ENCODE measurements at places on chromosomes 1 and 21.
A peak's percentile ranks its signal among the peaks of the same experiment; 100 is the strongest.

- DNase-seq: no peak
These were observed 298.7 kb upstream of the ESRRG start for GRCh38 chr1:217021956-217022355.

DNA sequence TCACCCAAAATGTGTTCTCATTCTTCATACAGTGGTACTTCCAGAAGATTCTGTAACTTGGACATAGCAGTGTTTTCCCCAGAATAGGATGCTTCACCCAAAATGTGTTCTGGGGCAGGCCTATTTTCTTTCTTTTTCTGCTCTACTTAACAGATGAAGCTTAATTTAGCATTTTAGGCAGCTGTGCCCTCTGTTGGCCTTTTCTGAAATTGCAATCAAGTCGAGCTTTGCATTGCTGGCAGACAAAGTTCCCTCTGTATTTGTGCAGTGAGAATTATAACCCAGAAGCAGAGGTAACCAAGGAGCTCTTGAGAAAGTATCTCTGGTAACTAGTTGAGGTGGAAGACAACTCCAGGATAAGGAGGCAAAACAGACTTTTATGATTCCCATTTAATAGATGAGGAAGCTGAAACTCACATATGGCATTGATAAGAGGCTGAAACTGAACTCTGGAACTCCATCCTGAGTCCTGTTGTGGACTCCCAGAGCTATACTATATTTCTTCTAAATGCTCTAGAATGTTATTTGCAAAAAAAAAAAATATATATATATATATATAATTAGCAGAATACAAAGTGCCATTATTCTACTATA, 50.3 kb upstream of the L1TD1 start:
- peak; percentile 24 for DNase-seq

- DNase-seq: no peak
These were observed 106.8 kb upstream of the TENT5C start for GRCh38 chr1:117499071-117499470.

GRCh38 chr1:59143133-59143487, 153.8 kb upstream of the FGGY start:
- no peak for DNase-seq

DNA sequence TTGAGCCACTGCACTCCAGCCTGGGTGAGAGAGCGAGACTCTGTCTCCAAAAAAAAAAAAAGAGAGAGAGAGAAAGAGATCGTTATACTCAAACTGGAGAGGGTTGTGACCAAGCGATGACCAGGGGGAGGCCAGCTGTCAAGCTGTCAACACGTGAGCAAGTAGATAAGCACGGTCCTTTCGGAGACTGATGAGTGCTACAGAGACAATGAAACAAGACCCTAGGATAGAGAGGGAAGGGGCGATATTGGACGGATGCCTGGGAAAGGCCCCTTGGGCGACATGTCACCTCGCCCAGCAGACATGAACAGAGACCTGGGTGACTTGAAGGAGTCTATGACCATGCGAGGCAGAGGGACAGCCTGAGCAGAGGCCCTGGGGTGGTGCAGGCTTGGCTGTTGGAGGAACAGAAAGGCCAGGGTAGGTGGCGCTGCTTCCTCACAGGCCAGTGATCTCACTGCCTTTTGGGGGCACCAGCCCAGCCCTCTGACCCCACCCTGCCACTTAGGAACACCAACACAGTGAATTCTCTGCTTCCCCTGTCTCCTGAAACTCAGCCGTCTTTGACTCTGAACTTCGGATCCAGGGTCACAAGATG, 100.8 kb upstream of the IFFO2 start:
- DNase-seq: no peak

- DNase-seq: no peak
These were observed 2.8 kb upstream of the TAS1R3 start for GRCh38 chr1:1328254-1328653.

- no peak for DNase-seq
These were observed 21.6 kb downstream of the C2CD2 start for GRCh38 chr21:41932191-41932575.

DNA sequence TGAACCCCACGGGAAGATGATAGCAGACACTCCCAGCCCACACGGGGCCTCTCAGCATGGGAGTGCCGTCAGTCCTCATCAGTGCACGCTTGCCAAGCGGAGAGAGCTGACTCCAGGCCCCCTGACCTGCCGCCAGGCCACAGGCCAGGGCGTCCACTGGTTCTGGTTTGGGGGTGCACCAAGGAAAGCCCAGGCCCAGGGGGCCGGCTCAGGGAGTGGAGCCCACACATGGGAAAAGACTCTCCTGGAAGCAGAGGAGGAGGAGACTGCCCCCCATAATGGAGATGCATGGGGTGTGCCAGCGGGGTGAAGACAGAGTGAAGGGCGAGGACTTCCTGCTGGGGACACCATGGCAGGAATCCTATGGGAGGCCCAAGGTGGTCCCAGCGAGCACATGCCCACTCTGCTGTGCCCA, 6.4 kb downstream of the TRIM11 start:
- no peak for DNase-seq

DNA sequence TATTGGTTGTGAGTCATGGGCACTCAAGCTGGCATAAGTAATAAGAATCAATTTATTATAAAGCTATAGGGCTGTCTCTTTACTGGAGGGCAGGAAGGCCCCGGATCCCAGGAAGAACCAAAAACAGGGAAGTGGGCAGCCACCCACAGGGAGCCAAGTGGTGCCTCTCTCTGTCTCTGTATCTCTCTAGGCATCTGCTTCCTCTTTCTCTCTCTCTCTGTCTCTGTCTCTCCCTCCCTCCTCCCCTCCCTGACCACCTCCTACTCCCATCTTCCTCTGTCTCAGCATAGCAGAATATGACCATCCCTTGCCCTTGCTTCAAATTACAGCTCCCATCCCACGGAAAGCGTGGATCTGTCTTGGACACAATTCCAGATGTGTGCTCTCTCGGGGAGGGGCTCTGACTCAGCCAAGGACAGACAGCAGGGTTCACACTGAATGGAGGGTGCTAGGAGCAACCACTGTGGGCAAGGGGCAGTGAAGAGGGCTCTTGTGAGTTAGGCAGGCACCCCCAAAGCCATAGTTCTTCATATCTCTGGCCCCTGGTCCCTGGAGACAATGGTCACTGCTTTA, 80.4 kb upstream of the LPGAT1 start:
- no peak for DNase-seq

- DNase-seq: peak; percentile 98
These were observed at the start of gene KCNT2 for GRCh38 chr1:196608390-196609369. KCNT2 (minus strand) TSS chr1:196608440; CDS start chr1:196608309, 131 bp downstream.

DNA sequence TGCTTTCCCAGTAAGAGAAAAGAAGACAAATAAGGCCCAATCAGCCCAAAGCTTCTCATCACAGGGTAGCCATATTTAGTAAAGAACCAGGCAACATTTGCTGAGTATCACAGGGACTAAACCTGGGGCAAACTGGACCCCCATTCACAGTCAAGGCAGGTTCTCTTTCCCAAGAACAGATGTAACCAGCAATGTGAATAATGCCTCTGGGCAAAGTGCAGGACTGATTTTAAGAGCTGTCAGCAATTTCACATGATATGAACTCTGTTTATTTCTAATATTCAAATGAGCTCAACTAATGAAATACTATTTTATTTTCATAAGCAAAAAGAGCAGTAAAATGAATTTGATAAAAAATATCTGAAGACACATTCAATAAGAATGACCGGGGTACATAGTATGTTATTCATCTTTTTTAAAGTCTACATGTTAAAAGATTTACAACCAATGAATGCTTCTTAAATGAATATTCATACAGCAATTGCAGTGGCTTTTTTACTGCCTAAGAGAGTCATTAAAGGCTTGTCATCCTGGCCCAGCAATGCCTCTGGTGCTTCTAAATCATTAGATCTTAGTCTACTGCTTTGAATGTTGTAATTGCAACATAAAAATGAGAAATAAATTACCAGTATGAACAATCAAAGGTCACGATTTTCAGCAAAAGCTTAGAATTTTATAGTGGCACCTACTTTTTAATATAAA, 308.8 kb downstream of the SMYD3 start:
- no peak for DNase-seq

- no peak for DNase-seq
These were observed 13.0 kb upstream of the SAMSN1 start for GRCh38 chr21:14559102-14559501.

- no peak for DNase-seq
These were observed 172.7 kb downstream of the RASAL2 start for GRCh38 chr1:178266619-178267066.

DNA sequence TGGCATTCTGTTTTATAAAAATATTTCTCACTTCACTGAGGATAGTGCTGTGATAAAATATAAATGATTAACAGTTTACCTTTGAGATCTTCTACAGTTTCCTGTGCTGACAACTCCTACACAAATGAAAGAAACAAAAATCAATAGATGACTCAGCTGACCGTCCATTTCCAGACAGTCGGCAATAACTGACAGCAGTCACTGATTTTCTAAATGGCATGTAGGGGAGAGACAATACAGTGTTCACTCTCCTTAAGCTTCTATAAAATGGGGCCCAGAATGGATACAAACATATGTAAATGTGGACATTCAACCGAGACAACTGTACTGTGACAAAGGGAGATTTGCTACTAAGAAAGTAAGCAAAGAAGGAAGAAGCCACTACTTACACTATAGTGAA, 34.3 kb downstream of the PCNX2 start:
- DNase-seq: no peak

- no peak for DNase-seq
These were observed 32.1 kb downstream of the IL12RB2 start for GRCh38 chr1:67339623-67340343.

- no peak for DNase-seq
These were observed 52.4 kb downstream of the XCL1 start for GRCh38 chr1:168628807-168629206.

DNA sequence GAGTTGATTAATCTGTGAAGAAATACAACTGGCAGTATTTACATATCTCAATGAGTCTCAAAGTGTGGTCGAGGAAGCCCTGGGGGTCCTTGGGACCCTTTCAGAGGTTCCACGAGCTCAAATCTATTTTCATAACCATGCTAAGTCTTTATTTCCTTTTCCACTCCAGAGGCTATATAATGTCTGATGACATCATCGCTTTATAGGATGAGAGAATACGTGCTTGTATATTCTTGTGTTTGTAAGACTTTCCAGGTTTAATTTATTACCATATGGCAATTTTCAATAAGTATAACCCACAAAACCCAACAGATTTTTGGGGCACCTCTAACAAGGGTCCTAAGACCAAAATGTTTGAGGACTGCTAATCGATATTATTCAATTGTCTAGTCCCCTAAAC, 1.4 kb upstream of the SLC19A2 start:
- DNase-seq: no peak

- no peak for DNase-seq
These were observed 15.8 kb upstream of the TBCE start for GRCh38 chr1:235351441-235351840.

DNA sequence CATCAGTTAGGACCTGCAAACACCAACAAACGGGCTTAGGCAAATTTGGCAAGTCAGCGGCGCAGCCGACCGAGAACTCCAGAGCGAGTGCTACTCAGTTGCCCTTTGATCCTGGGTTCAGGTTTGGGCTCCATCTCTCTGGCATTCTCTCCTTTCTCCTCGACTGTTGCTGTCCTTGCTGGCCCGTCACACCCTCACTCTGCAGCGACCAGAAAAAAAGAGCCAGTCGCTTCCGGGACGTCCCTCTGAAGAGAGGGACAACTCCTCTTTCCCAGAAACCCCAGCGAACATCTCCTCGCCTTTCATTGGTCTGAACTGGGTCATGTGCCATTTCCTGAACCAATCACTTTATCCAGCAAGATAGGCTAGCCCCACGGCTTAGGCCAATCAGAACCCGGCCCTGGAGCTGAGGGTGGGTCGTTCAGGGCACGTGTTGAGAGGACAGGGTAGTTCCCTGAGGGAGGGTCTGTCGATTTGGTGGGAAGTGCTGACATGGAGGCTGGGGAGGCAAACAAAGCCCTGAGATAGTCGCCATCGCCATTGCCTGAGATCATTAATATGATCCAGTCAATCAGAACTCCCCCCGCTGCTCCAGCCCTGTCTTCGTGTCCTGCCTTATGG, 113.7 kb downstream of the PTPRU start:
- no peak for DNase-seq

DNA sequence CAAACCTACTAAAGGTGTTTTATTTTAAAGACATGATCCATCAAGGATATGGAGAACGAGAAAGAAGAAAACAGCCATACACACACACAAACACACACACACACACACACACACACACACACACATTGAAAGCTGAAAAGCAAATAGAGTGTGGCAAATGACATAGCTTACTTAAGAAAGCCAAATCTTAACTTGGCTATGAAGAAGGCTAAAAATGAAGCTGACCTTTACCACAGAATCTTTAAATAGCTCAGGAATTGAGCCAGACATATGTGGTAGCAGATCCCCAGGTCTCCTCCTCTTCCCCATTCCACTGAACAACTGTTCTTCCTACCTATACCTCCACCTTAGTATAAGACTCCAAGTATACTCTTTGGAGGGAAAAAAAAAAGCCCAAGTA, 185.6 kb downstream of the CLEC20A start:
- DNase-seq: no peak

DNA sequence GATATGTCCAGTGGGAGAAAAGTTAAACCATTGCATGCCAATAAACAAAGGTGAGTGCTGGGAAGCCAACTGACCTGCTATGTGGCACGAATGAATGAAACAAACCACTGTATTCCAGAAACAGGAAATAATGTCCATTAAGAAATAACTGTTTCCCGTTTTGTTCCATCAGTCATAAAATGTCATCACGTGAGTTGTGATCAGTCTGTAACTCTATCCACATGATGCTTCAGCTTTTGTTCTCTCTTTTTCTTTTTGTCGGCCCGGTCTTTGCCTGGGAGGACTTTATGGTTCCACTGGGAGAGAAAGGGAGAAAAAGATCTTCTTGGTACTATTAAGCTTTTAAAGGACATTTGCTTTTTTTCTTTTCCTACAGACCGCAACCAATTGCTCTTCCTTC, 179.9 kb downstream of the TGFB2 start:
- DNase-seq: no peak

- DNase-seq: peak; percentile 52
These were observed 154.2 kb downstream of the EIF4G3 start for GRCh38 chr1:21022279-21023040.

DNA sequence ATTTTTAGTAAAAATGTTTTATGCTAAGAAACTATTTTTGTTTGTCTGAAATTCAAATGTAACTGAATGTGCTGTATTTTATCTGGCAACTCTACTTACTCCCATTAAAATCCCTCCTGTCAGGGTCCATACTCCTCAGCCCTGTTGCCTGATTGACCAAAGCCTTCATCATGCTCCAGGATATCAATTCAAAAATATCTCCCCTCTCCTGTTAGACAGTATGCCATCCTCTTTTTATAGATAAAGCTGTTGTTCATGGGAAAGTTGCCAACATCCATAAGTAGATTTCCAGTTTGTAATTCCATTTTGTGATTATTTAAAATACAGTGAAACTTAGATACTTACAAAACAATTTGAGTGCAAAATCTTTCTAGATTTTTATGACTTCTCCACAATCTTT, 65.7 kb downstream of the DTL start:
- no peak for DNase-seq

- DNase-seq: no peak
These were observed 82.7 kb downstream of the HLCS start for GRCh38 chr21:36883532-36884486.
